ENCODE measurements at places on chromosomes 16 and 17.

- DNase-seq = no peak
Observed at GRCh38 chr17:14044702-14045101, 24.6 kb upstream of the COX10 start.

DNA sequence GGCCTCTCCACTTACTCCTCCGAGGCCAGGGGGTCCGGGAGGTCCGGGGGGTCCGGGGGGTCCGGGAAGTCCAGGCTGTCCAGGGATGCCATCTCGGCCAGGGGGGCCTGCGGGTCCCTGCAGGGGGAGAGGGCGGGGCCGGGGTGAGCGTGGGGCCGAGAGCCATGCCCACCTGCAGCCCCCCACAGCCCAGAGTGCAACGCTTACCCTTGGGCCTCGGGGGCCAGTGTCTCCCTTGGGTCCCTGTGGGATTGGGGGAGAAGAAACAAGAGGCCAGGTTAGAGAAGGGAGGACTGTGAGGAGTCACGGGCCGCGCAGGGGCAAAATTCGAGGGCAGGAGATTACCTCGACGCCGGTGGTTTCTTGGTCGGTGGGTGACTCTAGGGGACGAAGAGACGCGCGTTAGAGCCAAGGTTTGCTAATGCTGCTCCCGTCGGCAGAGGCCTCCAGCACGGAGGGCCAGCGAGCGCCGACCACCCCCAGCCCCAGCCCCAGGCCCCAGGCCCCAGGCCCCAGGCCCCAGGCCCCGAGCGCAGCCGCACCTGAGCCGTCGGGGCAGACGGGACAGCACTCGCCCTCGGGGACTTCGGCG lies 2.1 kb downstream of the COL1A1 start:
- no peak for DNase-seq

GRCh38 chr16:15513156-15513555 lies 78.8 kb downstream of the BMERB1 start:
- DNase-seq = no peak

GRCh38 chr17:311119-311782 lies 41.4 kb downstream of the RPH3AL start:
- no peak for DNase-seq

GRCh38 chr17:71423871-71424546 lies 696.8 kb upstream of the SOX9 start:
- no peak for DNase-seq

- DNase-seq = peak; percentile 22
Observed at GRCh38 chr16:66605177-66605978, 874 bp downstream of the CMTM3 start.
